ENCODE measurements at places on chromosomes 3 and 15. TPM values are rescaled to one million over a fixed set of nuclear protein-coding genes. Genes with fewer than 3 reads are reported as not detected.

- no peak overlapping the region for H3K4me3 ChIP-seq
- H3K36me3 ChIP-seq: no peaks in the 10 kb centered on the region
- no peak for DNase-seq
- H3K27ac ChIP-seq: no peak overlapping the region
- H3K27me3 ChIP-seq: no peaks in the 10 kb centered on the region
- H3K4me1 ChIP-seq: no peaks in the 10 kb centered on the region
These were observed 110.3 kb downstream of the FRMD5 start for GRCh38 chr15:44084770-44085169.

Gene ELL3
- 4.7 TPM for total RNA-seq

GRCh38 chr15:85667491-85668424, 127.0 kb downstream of the KLHL25 start:
- peak overlapping the region; percentile 28 for H3K27ac ChIP-seq
- no peaks in the 10 kb centered on the region for H3K27me3 ChIP-seq
- H3K36me3 ChIP-seq: no peaks in the 10 kb centered on the region
- DNase-seq: no peak

DNA sequence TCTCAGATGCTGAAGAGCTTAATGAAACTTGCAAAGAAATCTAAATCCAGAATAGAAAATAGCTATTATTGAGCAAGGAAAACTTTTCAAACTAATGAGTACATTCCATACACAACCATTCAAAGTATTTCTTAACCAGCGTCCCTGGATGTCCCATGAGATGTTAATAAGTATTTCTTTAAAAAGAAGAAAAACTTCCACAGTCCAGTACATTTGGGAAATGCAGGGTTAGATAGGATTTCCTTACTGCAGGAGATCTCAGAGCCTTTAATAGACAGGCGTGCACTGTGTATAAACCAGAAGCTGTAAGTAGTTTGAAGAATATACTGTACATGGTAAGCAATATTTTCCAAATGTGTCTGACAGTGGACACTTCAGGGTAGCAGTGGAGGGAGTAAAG, 29.6 kb upstream of the BHLHE40 start:
- H3K4me3 ChIP-seq: no peak overlapping the region
- no peaks in the 10 kb centered on the region for H3K36me3 ChIP-seq
- H3K27ac ChIP-seq: no peak overlapping the region

Gene NPAP1
- 1.6 TPM for total RNA-seq

- H3K36me3 ChIP-seq: no peaks in the 10 kb centered on the region
- no peaks in the 10 kb centered on the region for H3K27me3 ChIP-seq
- no peaks in the 10 kb centered on the region for H3K4me1 ChIP-seq
- H3K27ac ChIP-seq: no peak overlapping the region
These were observed 16.2 kb upstream of the XIRP1 start for GRCh38 chr3:39208463-39209055.

DNA sequence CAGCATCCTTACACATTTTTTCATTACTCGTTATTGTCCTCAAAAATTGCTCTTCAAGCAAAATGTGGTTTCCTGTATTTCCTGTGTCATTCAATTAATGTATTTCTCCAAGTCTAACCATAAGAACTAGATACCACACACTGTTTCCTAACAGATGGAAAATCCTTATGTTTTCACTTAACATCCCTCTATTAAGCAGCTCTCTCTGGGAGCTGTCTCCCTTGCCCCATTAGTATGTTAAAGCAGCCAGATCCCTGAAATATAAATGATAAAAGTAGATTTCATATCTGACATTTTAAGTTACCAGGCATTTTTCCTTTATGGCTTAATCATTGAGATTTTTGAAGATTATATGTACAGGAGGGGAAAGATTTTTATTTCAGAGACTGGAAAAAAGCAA, 15.9 kb downstream of the PFN2 start:
- H3K4me1 ChIP-seq: no peaks in the 10 kb centered on the region
- DNase-seq: no peak
- no peaks in the 10 kb centered on the region for H3K36me3 ChIP-seq
- no peaks in the 10 kb centered on the region for H3K27me3 ChIP-seq
- H3K27ac ChIP-seq: no peak overlapping the region

DNA sequence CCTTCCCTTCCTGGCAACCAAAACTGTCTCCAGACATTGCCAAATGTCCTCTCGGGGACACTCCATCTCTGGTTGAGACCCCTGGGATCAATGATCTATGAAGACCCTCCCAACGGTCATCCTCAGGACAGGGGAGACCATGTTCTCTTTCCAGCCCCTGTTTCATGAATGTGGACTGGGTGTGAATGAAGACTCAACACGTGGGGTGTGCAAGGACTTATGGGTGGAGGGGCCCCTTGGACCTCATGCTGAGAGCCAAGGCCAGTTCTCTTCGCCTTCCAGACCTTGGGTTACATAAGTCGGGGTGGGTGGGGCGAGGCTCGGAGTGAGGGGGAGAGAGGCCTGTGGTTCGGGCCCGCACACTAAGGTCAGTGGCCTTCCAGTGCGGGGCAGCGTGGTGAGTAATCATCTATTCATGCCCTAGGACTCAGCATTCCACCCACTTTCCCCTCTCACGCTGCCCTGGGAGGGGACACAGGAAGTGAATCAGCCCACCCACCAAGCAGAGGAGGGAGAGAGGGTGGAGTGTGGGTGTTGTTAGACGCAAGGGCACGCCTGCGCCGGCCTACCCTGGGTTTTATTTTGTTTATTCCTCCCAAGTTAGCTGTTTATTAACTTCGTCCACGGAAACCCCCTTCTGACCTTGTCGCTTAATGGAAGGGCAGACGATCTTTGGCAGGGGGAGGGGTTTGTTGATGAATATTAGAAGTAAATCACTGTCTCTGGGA, 6.7 kb downstream of the PAQR5 start:
- H3K4me1 ChIP-seq: no peaks in the 10 kb centered on the region
- H3K36me3 ChIP-seq: no peaks in the 10 kb centered on the region
- no peak for DNase-seq
- no peak overlapping the region for H3K4me3 ChIP-seq
- no peaks in the 10 kb centered on the region for H3K27me3 ChIP-seq
- no peak overlapping the region for H3K27ac ChIP-seq

GRCh38 chr3:51503007-51503406, 3.2 kb upstream of the DCAF1 start:
- no peak overlapping the region for H3K4me3 ChIP-seq
- DNase-seq: no peak
- H3K27me3 ChIP-seq: no peaks in the 10 kb centered on the region

DNA sequence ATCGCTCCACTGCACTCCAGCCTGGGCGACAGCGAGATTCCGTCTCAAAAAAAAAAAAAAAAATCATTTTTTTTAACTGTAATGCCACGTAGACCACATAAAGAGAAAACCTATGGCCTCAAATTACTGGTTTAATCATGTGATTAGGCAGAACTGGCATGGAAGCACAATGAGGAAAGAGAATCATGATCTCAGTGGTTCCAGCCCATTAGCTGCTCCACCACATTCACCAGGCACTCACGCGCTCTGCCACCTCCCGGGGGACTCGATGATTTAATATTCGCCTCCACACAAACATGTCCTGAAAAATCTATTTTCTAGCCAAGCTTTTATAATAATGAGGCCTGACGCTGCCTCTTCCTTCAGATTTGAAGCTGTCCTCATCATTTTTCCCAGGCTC, 204.7 kb downstream of the TBL1XR1 start:
- H3K4me3 ChIP-seq: no peak overlapping the region
- no peaks in the 10 kb centered on the region for H3K36me3 ChIP-seq
- no peak overlapping the region for H3K27ac ChIP-seq
- DNase-seq: no peak
- H3K27me3 ChIP-seq: no peaks in the 10 kb centered on the region
- H3K4me1 ChIP-seq: no peaks in the 10 kb centered on the region

- no peaks in the 10 kb centered on the region for H3K27me3 ChIP-seq
- no peaks in the 10 kb centered on the region for H3K4me1 ChIP-seq
- no peak overlapping the region for H3K27ac ChIP-seq
- no peak overlapping the region for H3K4me3 ChIP-seq
These were observed 586 bp upstream of the LSMEM2 start for GRCh38 chr3:50278123-50278879.

- no peaks in the 10 kb centered on the region for H3K27me3 ChIP-seq
- no peak overlapping the region for H3K27ac ChIP-seq
- no peaks in the 10 kb centered on the region for H3K4me1 ChIP-seq
- no peaks in the 10 kb centered on the region for H3K36me3 ChIP-seq
- DNase-seq: no peak
- H3K4me3 ChIP-seq: no peak overlapping the region
These were observed 178.7 kb upstream of the TLE3 start for GRCh38 chr15:70276401-70276800.

Gene WDR76
- 2.7 TPM for total RNA-seq

DNA sequence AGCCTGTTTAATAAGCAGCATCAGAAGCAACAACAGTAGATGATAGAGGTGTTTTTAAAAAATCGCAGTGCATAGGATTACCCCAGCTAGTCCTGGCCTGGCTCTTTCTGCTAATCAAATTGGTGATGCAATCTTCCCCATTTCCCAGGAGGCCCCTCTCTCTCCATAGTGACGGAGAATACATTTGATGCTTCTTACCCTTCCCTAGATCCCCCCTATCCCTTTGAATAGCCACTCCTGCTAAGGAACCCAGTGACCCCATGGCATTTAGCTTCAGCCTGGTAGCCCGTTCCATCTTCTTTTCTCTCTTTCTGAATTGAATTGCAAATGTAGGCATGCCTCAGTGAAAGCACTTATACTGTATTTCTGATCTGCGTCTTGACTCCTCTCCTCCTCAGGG, 223.6 kb upstream of the GAP43 start:
- no peak overlapping the region for H3K27ac ChIP-seq
- no peak overlapping the region for H3K4me3 ChIP-seq
- H3K27me3 ChIP-seq: no peaks in the 10 kb centered on the region

DNA sequence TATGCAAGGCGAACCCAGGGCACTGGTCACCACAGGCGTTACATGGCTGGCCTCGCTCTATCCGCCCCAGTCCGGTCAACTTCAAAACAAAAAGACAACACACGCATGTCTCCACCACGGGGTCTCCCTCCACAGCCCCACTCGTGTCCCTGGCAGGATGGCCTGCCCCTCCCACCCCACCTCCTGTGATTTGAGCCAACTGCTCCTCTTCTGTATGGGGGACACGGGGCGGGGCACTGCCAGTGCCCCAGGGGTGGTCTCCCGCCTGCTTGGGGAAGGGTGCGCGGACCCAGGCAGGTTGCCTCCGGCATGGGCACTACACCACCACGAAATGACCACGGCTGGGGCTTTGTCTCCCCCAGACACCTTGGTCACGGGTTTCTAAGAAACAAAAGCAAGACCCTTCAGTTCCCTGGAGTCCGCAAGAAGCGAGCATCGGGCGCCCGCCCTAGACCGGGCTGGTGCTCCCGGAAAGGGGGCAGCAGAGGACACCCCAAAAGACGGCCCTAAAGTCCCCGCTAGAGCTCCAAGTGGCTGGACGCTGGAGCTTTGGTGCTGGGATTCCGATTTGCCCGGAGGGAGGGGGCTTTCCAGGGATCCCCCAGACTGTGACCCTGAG, 219.3 kb upstream of the PRICKLE2 start:
- no peak overlapping the region for H3K27ac ChIP-seq
- no peaks in the 10 kb centered on the region for H3K36me3 ChIP-seq
- no peak for DNase-seq
- no peaks in the 10 kb centered on the region for H3K4me1 ChIP-seq
- peak overlapping the region; percentile 51 for H3K4me3 ChIP-seq

DNA sequence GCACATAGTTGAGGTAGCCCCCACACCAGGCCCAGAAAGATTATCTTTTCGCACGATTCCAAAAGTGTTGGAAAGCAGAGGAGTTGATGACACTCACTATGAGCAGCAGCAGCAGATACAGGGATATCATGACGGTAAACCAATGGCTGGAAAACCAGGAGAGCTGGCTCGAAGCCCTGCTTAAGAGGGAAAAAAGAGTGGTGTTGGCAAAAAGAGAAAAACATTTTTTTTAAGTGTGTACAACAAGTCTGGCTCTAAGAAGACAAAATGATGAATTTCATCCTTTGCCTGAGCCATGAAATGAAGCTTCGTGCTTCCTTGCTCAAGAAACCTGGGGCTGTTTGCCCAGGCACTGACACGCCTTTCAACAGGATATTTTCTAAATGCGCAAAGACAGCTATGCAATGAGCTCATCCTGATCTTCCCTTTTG, 27.3 kb downstream of the PARP16 start:
- DNase-seq: peak; percentile 9
- H3K27me3 ChIP-seq: no peaks in the 10 kb centered on the region
- no peaks in the 10 kb centered on the region for H3K36me3 ChIP-seq
- peaks cover 4% of the 10 kb centered on the region for H3K4me1 ChIP-seq
- H3K27ac ChIP-seq: peak overlapping the region; percentile 68

Gene ATP13A5
- not detected for total RNA-seq

DNA sequence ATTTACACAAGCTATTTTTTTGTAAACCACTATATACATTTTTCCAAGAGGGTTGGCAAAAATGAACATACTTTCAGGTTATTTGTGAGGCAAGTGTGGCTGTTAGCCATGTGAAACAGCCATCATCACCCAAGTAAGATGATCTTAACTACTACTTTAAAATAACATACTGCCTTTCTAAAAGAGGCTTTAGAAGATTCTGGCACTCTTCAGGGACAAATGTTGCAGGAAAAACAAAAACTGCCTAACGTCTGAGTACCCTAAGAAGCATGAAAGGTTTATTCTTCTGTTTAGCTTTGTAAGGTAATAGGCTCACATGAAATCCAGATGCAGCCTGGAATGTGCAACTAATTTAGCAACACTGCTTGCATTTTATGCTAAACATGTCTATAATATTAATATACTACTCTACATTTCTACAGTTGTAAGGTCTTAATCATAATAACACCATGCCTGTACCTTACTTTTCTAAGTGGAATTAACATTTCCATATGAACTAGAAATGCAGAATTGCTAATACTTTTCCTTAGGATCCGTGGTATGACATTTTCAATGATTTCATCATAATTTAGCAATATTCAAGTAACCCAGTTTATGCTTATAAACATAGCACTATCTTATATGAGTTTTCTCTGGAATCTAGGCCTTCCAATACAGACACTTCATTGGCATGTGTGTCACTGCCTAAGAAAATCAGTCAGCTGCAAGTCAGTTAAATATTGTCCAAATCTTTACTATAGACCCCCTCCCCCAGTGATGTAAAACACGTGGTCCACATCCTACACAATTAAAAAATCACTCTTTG, 4.5 kb upstream of the LSAMP start:
- no peaks in the 10 kb centered on the region for H3K36me3 ChIP-seq
- H3K4me1 ChIP-seq: no peaks in the 10 kb centered on the region
- no peak overlapping the region for H3K27ac ChIP-seq
- no peak overlapping the region for H3K4me3 ChIP-seq
- no peaks in the 10 kb centered on the region for H3K27me3 ChIP-seq

Gene GRK7
- total RNA-seq: not detected

- H3K27ac ChIP-seq: no peak overlapping the region
- DNase-seq: no peak
- no peaks in the 10 kb centered on the region for H3K27me3 ChIP-seq
- H3K4me1 ChIP-seq: no peaks in the 10 kb centered on the region
These were observed 525.1 kb upstream of the GOLIM4 start for GRCh38 chr3:168620854-168621253.
